ENCODE measurements at places on chromosomes 11 and 22.

GRCh38 chr11:44506375-44507016 lies 59.0 kb upstream of the CD82 start:
- no peaks in the 10 kb centered on the region for H3K36me3 ChIP-seq
- no peak overlapping the region for H3K27ac ChIP-seq
- DNase-seq = no peak

- DNase-seq = no peak
- H3K27ac ChIP-seq = peak overlapping the region; percentile 56
- H3K36me3 ChIP-seq = no peaks in the 10 kb centered on the region
Measured at GRCh38 chr11:72737336-72737735, 14.9 kb downstream of the ARAP1 start.

DNA sequence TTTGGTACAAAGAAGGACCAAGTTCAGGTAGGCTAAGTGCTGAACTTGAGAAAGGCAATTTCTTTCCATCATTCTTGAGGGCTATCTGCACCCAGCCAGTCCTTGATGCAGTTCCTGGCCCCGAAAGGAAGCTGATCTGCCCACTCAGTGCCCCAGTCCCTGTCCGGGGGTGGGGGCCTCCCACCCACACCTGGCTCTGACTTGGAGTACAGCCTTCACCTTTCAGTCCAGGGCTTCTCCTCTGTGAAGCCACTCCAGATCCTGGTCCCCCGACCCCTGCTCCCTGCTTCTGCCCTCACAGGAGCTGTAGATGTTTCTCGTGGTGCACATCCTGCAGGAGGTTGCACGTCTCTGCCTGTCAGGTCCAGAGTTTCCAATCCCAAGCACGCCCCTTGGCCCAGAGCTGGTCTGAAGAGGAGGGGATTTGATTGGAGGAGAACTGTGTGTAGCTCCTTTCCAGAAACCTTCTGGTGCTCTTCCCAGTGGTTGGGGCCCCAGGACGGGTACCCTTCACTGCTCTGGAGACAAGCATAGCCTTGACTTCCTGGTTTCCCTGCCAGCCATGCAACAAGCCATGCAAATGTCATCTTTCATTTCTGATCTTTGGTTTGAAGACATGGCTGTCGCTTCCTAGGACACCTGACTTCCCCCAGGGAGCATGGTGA lies 75.3 kb downstream of the BCR start:
- H3K4me3 ChIP-seq = no peak overlapping the region
- no peaks in the 10 kb centered on the region for H3K27me3 ChIP-seq
- DNase-seq = no peak
- peaks cover 31% of the 10 kb centered on the region for H3K4me1 ChIP-seq
- no peak overlapping the region for H3K27ac ChIP-seq

DNA sequence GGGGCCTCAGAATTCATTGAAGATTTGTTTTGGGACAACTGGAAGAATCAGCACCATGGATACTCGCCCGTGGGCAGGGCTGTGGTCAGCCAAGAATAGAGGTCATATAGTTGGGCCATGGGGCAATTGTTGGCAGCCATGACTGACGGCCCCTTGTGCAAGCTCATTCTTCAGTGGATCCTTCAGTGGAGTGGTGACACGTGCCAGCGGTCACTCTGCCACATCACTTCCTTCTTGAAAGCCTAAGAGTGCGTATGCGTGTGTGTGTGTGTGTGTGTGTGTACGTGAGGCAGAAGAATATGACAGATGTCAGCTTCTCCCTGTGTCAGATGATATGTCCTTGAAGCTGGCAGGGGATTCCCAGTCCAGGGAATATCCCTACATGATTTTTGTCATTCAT lies 1.8 kb upstream of the IL18BP start:
- no peak for DNase-seq
- H3K27ac ChIP-seq = no peak overlapping the region
- no peaks in the 10 kb centered on the region for H3K27me3 ChIP-seq
- no peaks in the 10 kb centered on the region for H3K36me3 ChIP-seq
- H3K4me3 ChIP-seq = no peak overlapping the region

DNA sequence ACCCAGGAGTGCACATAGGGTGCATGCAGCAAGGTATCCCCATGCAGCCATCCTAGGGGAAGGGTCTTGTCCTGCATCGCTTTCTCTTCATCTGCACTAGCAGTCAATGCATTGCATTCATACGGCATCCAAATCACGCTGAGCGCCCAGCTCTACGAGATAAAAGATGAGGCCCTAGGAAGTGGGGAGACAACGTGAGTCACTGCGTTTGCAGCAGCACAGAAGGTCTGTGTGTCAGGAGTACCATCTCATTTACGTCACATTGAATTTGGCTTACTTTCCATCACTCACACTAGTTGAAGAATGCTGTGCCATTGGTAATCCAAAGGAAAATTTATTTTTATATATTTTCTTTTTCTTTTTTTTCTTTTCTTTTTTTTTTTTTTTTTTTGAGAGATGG lies 2.5 kb upstream of the ST14 start:
- H3K36me3 ChIP-seq = no peaks in the 10 kb centered on the region
- H3K4me1 ChIP-seq = peaks cover 20% of the 10 kb centered on the region
- no peak overlapping the region for H3K4me3 ChIP-seq
- DNase-seq = no peak
- no peaks in the 10 kb centered on the region for H3K27me3 ChIP-seq
- H3K27ac ChIP-seq = no peak overlapping the region

DNA sequence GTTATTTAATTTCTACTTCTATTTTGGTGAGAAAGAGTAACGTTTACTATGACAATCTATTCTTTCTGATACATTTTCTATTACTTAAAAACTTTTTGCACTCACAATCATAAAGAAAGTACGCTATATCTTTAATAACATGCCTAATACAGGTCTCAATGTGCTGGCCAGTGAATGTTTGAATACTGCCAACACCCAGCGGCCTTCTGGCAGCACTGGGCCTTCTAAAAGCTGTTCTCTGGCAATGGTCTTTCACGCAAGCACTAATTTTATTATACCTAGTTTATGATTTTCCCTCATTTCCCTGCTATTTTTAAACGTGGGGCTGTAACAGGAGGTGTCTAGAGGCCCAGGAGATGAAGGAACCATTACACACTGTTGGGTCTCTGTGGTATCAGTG lies 349.8 kb upstream of the PITPNB start:
- H3K4me1 ChIP-seq = no peaks in the 10 kb centered on the region
- no peaks in the 10 kb centered on the region for H3K36me3 ChIP-seq
- H3K27me3 ChIP-seq = no peaks in the 10 kb centered on the region
- H3K27ac ChIP-seq = no peak overlapping the region

- no peaks in the 10 kb centered on the region for H3K27me3 ChIP-seq
- no peak overlapping the region for H3K27ac ChIP-seq
- H3K4me1 ChIP-seq = no peaks in the 10 kb centered on the region
- DNase-seq = no peak
Measured at GRCh38 chr11:37040921-37041320, 442.9 kb upstream of the RAG2 start.

- no peak overlapping the region for H3K4me3 ChIP-seq
- DNase-seq = no peak
- H3K4me1 ChIP-seq = no peaks in the 10 kb centered on the region
- no peaks in the 10 kb centered on the region for H3K27me3 ChIP-seq
- H3K36me3 ChIP-seq = no peaks in the 10 kb centered on the region
Measured at GRCh38 chr11:1817511-1817910, 17.3 kb upstream of the SYT8 start.

DNA sequence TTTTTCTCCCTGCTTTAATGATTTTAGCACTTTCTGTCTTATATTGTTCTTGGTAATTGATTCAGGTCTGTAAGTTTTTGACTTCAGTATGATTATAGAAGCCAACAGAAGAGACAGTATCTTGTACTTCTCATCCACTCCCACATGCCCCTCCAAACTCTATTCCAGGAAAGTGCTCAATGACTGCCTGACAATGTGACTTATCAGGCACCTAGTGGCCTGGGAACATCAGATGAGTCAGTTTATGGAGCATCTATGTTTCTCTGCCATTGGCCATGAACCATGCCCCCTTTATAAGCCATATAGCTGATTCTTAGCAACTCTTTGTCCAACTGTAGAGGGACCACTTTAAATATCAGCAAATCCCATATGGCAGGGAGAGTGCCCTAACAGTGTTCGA lies 179.2 kb upstream of the MTMR2 start:
- H3K27ac ChIP-seq = no peak overlapping the region
- H3K36me3 ChIP-seq = no peaks in the 10 kb centered on the region
- H3K4me3 ChIP-seq = no peak overlapping the region
- peaks cover 11% of the 10 kb centered on the region for H3K4me1 ChIP-seq
- DNase-seq = no peak

GRCh38 chr11:68998390-68998911 lies 14.6 kb downstream of the MRGPRF start:
- H3K36me3 ChIP-seq = no peaks in the 10 kb centered on the region
- no peak overlapping the region for H3K27ac ChIP-seq
- DNase-seq = peak; percentile 43
- H3K4me1 ChIP-seq = no peaks in the 10 kb centered on the region
- no peak overlapping the region for H3K4me3 ChIP-seq

DNA sequence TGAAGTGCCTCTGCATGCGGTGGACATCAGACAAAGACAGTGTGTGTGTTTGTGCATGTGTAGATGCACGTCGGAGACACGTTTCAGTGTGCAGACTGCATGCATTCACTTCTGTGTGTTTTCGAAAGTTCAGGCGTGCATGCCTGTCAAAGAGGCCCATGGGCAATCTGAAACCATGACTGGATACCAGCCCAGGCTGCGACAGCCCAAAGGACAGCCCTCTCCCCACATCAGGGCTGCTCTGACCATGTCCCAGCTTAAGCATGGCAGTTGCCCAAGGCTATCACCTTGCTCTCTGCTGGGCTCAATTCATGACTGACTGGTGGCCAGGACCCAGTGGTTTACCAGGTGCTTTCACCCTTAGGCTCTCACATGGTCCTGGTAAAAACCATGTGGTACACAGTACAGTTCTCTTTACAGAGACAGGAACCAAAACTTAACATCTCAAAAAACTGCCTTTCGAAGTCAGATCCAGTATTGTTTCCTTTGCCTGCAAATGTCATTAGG lies 423.7 kb upstream of the CADM1 start:
- no peaks in the 10 kb centered on the region for H3K4me1 ChIP-seq
- DNase-seq = no peak
- no peak overlapping the region for H3K27ac ChIP-seq

DNA sequence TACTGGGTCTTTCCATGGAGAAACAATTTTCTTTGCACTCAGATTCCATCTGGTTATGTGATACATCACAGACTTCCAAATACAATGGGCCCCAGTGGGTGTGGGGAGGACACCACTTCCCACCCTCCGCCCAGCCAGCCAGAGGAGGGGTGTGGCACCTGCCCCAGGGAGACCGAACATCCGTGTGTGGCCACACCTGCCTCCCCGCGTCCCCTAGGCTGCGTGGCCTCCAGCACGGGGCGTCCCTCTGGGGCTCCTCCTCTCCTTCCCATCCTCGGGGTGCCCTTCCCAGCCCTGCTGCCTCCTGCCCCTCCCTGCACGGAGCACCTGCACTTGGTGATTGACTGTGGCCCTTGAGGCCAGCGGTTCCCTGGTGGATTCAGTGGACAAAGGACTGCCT lies 49.1 kb downstream of the CERK start:
- no peak overlapping the region for H3K27ac ChIP-seq
- H3K4me1 ChIP-seq = peaks cover 23% of the 10 kb centered on the region
- H3K4me3 ChIP-seq = no peak overlapping the region
- H3K27me3 ChIP-seq = no peaks in the 10 kb centered on the region

GRCh38 chr11:47033439-47033838 lies 96.9 kb downstream of the CSTPP1 start:
- H3K4me3 ChIP-seq = no peak overlapping the region
- no peaks in the 10 kb centered on the region for H3K27me3 ChIP-seq
- no peak for DNase-seq
- no peak overlapping the region for H3K27ac ChIP-seq

- no peak overlapping the region for H3K4me3 ChIP-seq
- no peaks in the 10 kb centered on the region for H3K27me3 ChIP-seq
- no peak for DNase-seq
- H3K27ac ChIP-seq = no peak overlapping the region
Measured at GRCh38 chr11:119759324-119759723, 30.3 kb upstream of the NECTIN1 start.

DNA sequence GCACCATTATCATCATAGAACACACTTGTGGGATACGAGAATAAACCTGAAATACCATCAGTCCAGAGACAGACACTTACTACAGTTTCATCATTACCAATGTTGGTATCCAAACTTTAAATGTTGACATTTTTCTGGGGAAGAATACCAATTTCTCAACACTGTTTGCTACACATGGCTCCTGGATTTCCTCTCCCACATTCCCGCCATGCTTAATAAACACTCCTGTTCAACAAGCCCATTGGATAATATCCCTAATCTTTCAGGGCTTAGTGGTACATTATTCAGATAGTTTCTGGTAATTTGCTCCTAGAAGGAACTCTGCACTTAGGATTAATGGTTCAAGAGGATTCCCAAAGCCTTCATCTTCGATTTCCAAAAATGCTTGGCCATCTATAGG lies 48.2 kb downstream of the CSF2RB start:
- H3K27ac ChIP-seq = no peak overlapping the region
- no peaks in the 10 kb centered on the region for H3K36me3 ChIP-seq
- H3K4me1 ChIP-seq = no peaks in the 10 kb centered on the region
- no peak overlapping the region for H3K4me3 ChIP-seq
- DNase-seq = no peak

- H3K4me3 ChIP-seq = no peak overlapping the region
- H3K36me3 ChIP-seq = peaks cover 12% of the 10 kb centered on the region
- H3K27ac ChIP-seq = no peak overlapping the region
- peak; percentile 11 for DNase-seq
- H3K4me1 ChIP-seq = peaks cover 8% of the 10 kb centered on the region
Measured at GRCh38 chr11:130212431-130212961, 52.9 kb downstream of the ST14 start.

- no peaks in the 10 kb centered on the region for H3K36me3 ChIP-seq
- H3K4me3 ChIP-seq = no peak overlapping the region
- H3K4me1 ChIP-seq = peaks cover 18% of the 10 kb centered on the region
- H3K27ac ChIP-seq = no peak overlapping the region
- DNase-seq = peak; percentile 11
- no peaks in the 10 kb centered on the region for H3K27me3 ChIP-seq
Measured at GRCh38 chr11:116927163-116927974, 89.9 kb upstream of the APOA1 start.

Data from body of pancreas (tissue), 4 donors.